IgD-negative memory B cell (primary cell): ENCODE measurements at places on chromosomes 7 and 10. TPM values are rescaled to one million over a fixed set of nuclear protein-coding genes. Genes with fewer than 3 reads are reported as not detected.

NME8 gene
- polyA plus RNA-seq = not detected

GPR146 gene
- 2.6 TPM for polyA plus RNA-seq

CDNF gene
- polyA plus RNA-seq = 1.1 TPM

C10orf67 gene
- polyA plus RNA-seq = not detected

LDB1 gene
- polyA plus RNA-seq = 24.8 TPM

C10orf143 gene
- polyA plus RNA-seq = 21.1 TPM

SLC26A3 gene
- polyA plus RNA-seq = not detected

HMX3 gene
- not detected for polyA plus RNA-seq

UCMA gene
- polyA plus RNA-seq = not detected

ANKRD30A gene
- not detected for polyA plus RNA-seq

RASA4 gene
- polyA plus RNA-seq = 20.1 TPM

DDC gene
- polyA plus RNA-seq = not detected

EN2 gene
- not detected for polyA plus RNA-seq

SLC26A5 gene
- not detected for polyA plus RNA-seq

HOXA7 gene
- polyA plus RNA-seq = 1.0 TPM

WDR37 gene
- polyA plus RNA-seq = 14.7 TPM

ATRNL1 gene
- 2.5 TPM for polyA plus RNA-seq

TFEC gene
- 14.7 TPM for polyA plus RNA-seq

SFRP4 gene
- not detected for polyA plus RNA-seq

GPR15LG gene
- not detected for polyA plus RNA-seq

PKD2L1 gene
- polyA plus RNA-seq = not detected

NRG3 gene
- not detected for polyA plus RNA-seq

NPY gene
- 0.80 TPM for polyA plus RNA-seq

TRUB1 gene
- polyA plus RNA-seq = 14.6 TPM

LIMK1 gene
- 14.6 TPM for polyA plus RNA-seq

ZNF33A gene
- 25.0 TPM for polyA plus RNA-seq

EPDR1 gene
- 0.63 TPM for polyA plus RNA-seq

FEZF1 gene
- polyA plus RNA-seq = not detected

ZNF679 gene
- not detected for polyA plus RNA-seq

BMPR1A gene
- 5.0 TPM for polyA plus RNA-seq

SPACDR gene
- 0.78 TPM for polyA plus RNA-seq

SFR1 gene
- 12.4 TPM for polyA plus RNA-seq

SNX10 gene
- 112 TPM for polyA plus RNA-seq
